Stimulated activated CD8-positive, alpha-beta memory T cell treated with anti-CD3 and anti-CD28 coated beads, Interleukin-4, amount 100 ng/mL, for 1 hour (primary cell): ENCODE measurements at places on chromosomes 11 and 22.

DNA sequence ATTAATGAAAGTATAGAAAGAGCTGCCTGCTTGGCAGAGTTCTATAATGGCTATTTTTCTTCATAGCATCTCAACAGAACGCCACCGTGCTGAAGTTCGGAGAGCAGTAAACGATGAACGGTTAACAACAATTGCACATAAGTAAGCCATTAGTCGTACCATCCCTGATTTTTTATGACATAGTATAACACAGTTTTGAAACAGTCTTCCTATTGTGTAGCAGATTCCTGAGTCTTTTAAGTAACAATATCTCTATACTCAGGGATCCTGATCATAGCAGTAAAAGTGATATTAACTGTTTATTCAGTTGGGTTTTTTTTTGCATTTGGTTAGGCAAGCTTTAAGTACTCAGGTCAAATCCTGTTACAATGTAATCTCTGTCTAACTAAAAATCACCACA, 8.4 kb downstream of the EMSY start:
- DNase-seq: no peak

GRCh38 chr22:26442086-26442756, 13.2 kb downstream of the ASPHD2 start:
- no peak for DNase-seq

DNA sequence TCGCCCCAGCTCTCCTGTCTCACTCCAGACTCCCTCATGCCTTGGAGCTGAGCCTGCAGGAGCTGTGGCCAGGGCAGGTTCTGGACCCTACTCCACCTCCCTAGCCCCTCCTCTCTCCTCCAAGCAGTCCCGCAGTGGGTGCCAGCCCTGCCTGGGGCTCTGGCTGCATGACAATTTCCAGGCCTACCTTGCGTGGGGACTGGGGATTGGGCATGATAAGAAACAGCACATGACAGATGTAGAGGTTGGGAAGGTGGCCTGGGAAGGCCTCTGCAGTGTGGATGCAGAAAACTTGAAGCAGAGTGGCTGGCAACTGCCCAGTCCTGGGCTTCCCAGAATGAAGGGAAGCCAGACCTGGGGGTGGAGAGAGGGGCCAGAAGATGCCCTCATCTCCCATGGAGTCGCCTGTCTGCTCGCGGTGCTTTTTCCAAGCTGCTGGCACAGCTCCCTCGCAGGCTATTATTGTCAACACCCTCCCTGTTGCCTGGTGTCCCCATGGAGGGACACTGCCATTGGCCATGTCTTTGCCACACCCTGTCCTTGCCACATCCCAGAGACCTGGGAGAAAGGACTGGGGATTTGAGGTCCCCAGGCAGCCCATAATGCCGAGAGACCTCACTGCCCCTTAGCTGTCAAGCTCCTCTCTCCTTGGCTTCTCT, 48.9 kb upstream of the CDON start:
- DNase-seq: no peak

GRCh38 chr11:8082391-8083087, 1.5 kb downstream of the TUB start:
- DNase-seq: no peak

DNA sequence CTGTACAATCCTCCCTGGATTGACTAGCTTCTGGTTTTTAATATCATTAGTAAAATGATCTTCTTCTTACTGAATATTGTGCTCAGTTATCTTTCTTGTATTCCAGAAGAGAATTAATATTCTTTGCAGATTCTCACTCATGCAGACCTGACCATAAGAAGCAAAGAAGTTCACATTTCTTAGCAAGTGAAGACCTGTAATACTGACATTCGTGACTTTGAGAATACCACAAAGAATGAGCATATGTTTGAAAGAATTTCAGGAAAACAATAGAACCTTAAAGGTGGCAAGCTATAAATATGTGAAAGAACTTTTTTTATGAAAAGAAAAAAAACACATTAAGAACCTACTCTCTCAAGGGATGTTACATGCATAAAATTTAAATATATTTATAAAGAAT, 371.6 kb downstream of the JRKL start:
- DNase-seq: no peak

GRCh38 chr11:75468534-75469340, 35.7 kb upstream of the KLHL35 start:
- DNase-seq: no peak

DNA sequence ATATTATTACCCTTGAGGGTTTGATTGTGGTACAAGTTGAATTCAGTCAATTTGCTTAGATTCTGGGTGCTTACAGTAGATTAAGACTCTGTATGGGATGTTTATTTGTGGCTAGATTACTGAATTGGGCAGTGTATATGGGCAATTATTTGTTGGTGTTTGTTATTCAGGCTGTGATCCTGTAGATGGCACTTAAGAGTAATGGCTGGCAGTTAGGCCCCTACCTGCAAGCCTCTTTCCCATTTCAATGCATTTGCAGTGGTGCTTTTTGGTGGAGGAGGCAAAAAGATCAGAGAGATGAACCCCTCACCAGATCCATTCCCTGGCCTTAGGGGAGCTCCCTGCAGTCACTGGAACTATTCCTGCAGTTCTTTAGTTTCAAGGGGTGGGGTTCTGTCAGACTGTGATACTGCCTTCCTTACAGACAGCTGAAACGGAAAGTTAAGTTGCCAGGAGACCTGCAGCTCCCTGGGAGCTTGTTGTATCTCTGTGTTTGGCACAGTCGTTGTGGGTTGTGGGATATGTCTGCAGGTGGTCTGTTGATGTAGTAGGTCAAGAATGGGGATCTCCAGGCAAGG, 199.5 kb downstream of the AASDHPPT start:
- DNase-seq: no peak

- DNase-seq: no peak
Measured at GRCh38 chr22:36768616-36769015, 7.3 kb downstream of the IFT27 start.

GRCh38 chr22:18121954-18122554, 11.4 kb downstream of the TUBA8 start:
- DNase-seq: no peak

GRCh38 chr11:76206327-76207081, at the start of gene WNT11:
Gene WNT11, minus strand, starts transcription at chr11:76206502. Its CDS starts 95 bp downstream, at chr11:76206407.
- DNase-seq: no peak

DNA sequence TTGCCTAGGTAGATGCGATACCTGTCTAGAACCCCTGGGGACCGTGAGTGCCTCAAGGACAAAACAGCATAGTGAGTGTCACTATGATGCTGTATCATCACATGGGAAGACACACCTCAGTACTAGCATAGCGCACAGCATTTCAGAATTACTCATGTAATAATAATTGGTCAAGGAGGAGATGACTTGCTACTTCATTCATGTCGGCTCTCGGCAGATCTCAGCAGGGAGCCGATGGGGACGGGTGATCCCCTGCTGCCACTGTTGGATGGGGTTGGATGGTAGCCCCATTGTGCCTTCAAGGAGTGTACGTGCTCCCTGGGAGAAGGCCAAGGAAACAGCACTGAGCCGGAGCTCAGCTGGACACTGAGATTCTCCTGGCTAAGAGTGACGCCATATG, 186.9 kb downstream of the EFCAB6 start:
- no peak for DNase-seq

GRCh38 chr11:47253660-47254059, 4.1 kb upstream of the NR1H3 start:
- DNase-seq: no peak

GRCh38 chr22:45948081-45948648, 28.8 kb downstream of the WNT7B start:
- no peak for DNase-seq

GRCh38 chr11:33898957-33899356, 7.1 kb upstream of the LMO2 start:
- DNase-seq: no peak

DNA sequence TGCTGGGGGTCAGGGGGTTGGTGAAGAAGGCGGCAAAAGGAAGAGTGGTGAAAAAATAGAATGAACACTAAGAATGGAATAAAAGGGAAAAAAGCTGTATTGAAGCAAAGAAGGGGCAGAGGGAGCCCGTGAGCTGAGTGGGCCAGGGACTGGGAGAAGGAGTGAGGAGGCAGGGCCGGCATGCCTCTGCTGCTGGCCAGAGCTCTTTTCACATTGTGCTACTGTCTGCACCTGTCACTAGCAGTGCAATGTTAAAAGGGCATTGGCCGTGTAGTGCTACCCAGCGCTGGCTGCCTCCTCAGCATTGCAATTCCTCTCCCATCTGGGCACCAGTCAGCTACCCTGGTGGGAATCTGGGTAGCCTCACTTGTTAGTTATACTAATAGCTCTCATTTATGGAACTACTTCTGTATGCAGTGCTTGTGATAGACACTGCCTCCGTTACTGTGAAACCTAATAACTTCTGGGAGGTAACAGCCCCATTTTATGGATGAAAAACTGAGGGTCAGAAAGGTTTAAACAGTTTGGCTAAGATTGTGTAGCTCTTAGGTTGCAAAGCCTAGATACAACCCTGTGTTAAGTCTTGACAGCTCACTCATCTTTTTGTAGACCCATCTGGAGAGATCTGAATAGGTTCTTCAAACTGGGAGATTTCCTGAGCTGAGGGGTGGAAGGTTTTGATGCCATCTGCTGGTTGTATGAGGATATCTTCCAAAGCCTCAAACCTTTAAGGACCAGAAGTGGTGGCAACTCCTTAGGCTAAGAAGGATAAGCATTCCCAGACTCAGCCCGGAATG, 8.5 kb downstream of the YPEL4 start:
- no peak for DNase-seq

DNA sequence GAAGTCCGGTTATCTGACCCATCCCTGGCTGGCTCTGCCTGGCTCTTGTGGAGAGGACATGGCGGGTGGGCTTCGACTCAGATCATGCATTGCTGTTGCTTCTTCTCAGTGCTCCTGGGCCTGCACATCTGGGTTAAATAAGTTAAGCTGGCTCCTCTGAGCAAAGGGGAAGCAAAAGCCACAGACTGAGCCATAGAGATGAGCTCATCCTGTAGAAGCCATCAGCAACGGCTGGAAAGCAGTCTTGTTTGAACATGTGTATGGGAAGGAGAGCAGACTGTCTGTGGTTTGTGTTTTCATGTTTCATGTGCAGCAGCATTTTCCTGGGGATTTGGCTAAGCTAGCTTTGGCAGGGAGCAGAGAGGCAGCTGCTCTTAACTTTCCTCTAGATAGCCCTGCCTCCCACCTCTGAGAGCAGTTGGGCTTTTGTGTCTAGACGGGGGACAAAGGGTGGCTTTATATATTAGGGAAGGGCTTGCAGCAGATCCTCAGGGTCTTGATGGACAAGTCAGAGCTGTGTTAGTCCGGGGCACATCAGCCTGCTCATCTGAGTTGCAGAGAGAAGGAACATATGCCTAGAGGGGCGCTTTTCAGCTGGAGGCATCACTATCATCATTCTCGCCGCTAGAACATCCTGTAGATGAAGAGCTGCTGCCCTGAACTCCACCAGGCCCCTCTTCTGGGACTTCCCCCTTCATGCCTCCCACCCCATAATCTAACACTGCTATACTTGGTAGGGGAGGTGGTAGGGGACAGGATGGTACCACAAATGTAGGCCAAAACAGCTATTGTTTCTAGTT, 14.9 kb downstream of the DCPS start:
- no peak for DNase-seq

GRCh38 chr11:91625495-91625894, 599.1 kb upstream of the FAT3 start:
- DNase-seq: no peak

DNA sequence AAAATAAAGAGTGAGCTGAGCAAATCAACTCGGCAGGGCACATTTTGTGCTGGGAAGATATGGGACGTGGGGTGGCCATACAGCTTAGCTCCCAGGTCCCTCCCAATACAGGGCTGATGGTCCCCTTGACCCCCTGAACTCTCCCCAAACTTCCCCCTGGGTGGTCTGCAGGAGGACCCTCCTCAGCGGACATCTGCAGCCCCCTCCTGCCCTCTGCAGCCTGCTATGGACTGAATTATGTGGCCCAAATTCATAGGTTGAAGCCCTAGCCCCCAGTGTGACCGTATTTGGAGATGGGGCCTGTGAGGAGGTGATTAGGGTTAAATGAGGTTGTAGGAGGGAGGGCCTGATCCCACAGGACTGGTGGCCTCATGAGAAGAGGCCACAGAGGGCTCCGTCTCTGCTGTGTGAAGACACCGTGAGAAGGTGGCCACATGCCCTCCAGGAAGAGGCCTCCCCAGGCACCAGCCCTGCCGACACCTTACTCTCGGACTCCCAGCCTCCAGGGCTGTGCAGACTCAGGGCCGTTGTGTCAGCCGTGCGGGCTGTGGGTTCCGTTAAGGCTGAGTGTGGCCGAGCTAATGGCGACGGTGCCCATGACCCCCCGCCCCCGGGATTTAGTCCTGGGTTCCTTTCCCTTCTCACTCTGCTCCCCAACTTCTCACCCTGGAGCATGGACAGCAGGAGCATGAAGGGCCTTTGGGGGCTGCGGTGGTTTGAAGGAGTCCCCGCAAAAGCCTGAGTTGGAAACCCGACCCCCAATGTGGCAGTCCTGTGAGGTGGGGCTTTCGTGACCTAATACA, 1042.8 kb downstream of the BRD1 start:
- DNase-seq: no peak

DNA sequence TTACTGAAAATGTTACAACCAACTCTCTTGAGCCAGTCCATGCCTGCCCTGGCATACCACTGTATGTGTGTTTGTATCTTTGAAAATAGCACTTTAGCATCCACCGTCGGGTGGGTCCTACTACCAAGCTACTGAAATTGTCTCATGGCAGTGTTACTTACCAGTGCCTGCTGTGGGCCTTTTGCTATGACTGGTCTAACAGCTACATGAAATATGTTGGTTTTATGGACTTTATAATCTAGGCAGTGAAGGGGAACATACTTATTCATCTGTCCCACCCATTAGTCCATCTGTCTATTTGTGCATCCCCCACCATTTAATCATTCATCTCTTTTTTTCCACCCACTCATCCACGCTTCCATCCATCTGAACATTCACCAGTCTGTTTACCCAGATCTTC, 106.0 kb downstream of the NAV2 start:
- no peak for DNase-seq

DNA sequence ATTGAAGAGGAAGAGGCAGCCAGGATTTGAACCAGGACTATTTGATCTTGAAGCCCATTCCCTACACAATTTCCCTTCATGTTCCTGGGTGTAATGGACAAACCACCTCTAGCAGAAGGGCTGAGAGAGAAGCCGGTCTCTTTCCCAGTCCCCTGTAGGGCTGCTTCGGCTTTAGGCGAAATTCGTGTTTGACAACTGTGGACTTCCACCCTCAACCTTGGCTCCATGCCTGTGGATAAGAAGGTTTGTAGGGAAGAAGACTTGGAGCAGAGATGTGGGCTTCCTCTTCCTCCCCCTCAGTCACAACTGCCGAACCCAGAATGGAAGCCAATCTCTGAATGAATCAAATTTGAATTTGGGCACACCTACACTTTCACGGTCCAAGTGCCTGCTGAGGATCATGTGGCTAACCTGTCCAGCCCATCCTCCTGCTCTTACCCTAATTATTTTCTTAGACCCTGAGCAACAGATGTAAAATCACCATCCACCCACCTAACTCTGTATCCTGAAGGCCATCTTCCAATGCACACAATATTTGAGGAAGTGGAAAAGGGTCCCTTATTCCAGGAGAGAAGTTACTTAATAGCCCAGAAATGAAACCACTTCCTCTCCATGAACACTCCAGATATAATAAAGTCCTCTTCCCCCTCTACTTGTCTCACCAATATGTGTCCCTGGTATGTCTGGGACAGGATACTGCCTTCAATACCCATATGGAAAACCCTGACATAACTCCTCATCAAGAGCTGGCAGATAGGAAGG, 10.1 kb upstream of the SCN2B start:
- no peak for DNase-seq

GRCh38 chr22:26931471-26931870, 274.1 kb downstream of the MIAT start:
- no peak for DNase-seq

- DNase-seq: no peak
Measured at GRCh38 chr11:34478845-34479663, 34.5 kb downstream of the ELF5 start.
